ENCODE measurements at places on chromosomes 4 and X.

DNA sequence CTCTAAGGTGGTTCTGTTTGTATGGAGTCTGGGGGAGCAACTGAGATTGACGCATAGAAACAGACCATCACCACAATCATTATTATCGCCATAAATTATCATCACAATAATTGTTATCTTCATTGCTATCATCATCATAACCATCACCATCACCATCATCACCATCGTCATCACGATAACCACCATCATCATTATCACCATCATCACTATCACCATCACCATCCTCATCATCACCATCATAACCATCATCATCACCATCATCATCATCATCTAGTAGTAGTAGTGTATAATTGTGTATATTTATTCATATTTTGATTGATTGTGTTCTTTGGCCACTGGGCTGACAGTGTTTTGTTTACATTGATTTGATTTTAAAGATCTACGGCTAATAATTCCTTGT, 95.7 kb downstream of the NLGN4X start:
- DNase-seq: no peak

GRCh38 chr4:96543346-96543745, 703.5 kb downstream of the PDHA2 start:
- DNase-seq: no peak

GRCh38 chr4:107276052-107276451, 239.9 kb upstream of the DKK2 start:
- no peak for DNase-seq

DNA sequence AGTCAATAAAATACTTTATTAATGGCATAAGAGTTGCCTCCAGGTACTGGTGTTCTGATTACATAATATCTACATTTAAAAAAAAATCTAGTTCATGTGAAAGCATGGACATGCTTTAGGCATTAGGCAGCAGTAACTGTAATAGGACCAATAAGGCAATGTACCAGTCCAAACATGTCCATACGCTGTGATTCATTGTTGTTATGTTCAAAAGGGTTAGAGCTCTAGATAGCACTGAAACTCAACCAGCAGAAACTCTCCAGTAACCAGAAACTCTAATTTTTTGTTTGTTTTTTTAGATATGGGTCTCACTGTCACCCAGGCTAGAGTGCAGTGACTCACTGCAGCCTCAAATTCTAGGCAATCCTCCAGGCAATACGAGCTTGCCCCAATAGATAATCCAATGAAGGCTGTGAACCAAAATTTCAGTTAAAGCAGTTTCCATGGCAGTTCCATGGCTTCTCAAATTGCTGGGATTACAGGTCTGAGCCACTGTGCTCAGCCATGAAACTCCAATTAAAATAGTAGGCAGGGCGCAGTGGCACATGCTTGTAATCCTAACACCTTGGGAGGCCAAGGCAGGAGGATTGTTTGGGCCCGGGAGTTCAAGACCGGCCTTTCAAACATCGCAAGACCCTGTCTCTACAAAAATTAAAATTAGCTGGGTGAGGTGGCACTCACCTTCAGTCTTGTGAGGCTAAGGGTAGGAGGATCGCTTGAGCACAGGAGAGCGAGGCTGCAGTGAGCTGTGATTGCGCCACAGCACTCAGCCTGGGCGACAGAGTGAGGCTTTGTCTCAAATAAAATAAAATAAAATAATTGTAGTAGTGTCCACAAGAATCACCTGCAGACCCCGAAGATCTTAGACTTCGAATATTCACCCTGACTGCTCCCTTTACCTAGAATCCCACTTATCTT, 36.3 kb downstream of the MGARP start:
- no peak for DNase-seq

- no peak for DNase-seq
Observed at GRCh38 chr4:150948710-150949109, 66.4 kb downstream of the LRBA start.

GRCh38 chr4:117385526-117385925, 300.1 kb upstream of the TRAM1L1 start:
- no peak for DNase-seq

DNA sequence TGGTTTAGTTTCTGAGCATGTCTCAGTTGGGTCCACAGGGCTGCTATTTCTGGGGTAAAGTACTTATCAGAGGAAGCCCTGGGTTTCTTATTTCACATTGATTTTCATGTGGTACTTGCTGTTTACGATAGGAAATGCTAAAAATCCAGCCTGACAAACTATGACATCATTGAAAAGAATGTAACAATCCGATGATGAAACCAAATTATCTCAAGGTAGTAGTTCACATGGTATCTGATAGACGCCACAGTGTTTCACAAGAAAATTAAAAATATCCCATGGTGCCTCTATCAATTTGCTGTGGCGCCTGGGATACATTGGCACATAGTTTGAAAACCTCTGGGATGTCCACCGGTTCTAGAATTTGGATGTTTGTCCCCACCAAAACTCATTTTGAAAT, 418.9 kb upstream of the RPS6KA3 start:
- no peak for DNase-seq

DNA sequence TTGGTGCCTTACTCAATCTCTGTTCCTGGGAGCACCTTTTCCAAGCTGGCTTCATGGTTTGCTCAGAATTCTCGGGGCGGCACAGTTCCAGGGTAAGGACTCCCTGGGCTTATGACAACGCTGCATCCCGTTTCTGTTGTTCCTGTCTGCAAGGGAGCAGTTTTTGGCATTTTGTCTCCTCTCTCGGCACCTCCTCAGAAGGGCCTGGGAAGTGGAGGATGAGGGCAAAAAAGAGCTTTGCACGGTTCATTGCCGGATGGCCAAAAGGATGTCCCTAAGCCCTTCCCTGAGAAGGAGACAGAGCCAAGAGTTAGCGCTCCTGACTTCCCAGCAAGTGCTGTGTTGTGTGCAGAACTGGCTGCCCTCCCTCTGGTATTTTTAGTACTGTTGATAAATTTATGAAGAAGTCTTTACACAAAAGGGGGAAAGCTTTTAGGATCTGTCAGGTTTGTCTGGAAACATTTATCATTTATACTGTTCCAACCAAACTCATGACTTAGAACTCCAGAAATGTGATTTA, 13.4 kb downstream of the SRD5A3 start:
- DNase-seq: no peak

GRCh38 chr4:112279882-112280315, 5.8 kb downstream of the TIFA start:
- DNase-seq: no peak

GRCh38 chr4:113559947-113560346, 201.6 kb downstream of the CAMK2D start:
- no peak for DNase-seq

DNA sequence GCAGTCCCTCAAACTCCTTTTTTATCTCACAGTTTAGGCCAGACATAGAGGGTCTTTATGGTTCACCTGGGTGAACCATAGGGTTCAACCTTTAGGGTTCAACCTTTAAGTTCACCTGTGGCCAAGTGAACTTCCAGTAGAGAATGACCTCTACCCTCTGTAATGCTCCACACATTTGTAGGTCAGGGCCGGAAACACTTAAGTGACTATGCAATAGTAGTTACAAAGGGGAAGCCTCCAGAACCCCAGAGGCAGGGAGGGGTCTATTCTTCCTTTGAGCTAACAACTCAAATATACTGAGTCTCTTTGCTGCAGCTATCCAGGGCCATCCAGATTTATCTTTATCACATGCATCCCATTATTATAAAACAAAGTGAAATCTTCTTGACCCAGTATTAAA, 100.0 kb downstream of the LARP1B start:
- DNase-seq: no peak

Data from NCI-H2227 treated with DMSO at 0.1 percent for 48 hours (cell line).